ENCODE measurements at places on chromosomes 1 and 21.

DNA sequence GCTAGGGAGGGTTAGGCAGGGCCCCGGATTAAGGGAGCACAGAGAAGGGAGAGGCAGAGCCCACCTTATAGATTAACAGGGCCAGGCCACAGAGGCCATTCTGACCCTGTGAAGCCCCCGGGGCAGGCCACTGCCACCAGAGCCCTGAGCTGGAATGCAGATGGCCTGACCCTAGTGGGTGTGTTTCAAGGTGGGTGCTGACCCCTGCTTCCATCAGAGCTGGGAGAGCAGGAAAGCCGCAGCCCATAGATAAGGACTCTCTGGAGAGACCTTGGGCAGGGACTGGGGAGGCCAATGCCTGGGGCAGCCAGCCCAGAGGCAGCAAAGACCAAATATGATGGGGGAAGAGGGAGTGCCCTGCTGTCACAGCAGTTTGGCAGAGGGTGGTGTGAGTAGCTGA lies 35.9 kb downstream of the NCMAP start:
- no peak for DNase-seq

DNA sequence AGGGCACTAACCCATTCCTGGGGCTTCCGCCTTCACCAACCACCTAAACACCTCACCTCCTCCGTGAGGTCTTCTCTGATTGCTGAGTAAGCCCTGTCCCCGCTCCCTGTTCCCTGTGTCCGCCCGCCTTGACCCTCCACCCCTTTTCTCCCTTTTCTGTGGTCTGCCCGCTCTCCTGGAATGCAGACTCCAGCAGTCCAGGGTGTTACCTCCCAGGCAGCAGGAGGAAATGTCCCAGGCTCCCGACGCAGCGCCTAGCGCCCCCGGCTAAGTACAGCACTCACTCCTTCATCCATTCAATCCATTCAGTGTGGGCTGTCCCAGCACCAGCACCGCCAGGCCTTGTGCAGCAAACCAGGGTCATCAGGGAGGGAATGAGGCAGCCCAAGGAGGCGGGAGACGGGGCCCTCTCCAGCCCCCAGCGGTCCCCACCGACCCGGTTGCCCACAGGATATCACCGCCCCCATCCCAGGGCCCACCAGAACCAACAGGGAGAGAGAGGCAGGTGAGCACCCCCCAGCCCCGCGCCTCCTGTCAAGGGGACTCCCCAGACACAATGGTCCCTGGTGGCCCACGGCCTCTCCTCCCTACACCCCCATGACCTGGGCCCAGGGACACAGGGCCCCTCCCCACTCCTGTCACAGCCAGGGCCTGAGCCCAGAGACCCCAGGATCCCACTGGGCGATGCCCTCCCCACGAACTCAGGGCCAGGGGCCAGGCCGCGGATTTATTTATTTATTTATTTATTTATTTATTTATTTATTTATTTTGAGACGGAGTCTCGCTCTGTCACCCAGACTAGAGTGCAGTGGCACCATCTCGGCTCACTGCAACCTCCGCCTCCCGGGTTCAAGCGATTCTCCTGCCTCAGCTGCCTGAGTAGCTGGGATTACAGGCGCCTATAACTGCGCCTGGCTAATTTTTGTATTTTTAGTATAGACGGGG lies 10.2 kb downstream of the TNFRSF14 start:
- DNase-seq, result no peak

DNA sequence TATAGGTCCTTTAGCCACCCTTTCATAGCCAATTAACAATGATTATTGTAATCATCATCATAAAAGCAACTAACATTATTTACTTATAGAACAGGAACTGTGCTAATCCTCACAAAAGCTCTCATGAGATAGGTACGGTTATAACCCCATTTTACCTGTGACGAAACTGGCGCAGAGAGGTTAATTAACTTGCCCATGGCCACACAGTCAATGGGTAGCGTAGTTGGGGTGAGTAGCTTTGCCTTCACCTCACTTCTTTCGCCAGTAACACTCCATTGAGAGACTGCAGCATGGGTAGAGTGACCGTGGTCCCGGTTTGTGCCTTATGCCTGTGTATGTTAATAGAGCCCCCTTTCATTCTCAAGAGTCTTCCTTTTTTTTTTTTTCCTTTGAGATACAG lies 10.3 kb downstream of the NIPAL3 start:
- DNase-seq, result no peak

GRCh38 chr1:116325922-116326321 lies 47.1 kb upstream of the ATP1A1 start:
- no peak for DNase-seq

DNA sequence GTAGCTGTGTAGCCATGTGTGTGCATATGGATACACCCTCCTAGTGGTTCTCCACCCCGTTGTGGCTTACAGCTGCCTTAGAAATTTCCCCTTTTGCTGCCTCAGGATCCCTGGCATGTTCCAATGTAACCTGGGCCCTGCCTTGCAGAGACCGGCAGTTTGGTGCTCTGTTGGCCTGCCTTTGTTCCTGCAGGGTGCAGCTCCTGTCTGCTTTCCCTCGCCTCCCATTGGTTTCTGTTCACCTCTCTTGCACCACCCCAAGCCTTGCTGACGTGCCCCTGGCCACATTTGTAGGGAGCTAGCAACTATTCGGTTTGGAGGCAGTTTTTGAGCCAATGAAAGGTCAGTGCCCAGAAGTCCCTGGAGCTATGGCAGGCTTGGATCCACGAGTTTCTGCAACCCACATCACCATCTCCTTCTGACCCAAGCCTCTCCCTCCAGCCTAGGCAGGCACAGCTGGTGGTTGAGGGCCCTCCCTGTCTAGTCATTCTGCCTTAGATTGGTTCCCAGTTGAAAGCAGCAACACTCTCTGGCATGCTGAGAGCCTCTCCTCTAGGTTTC lies 54.9 kb downstream of the MAB21L3 start:
- no peak for DNase-seq

Measured in D341Med (cell line).